ENCODE measurements at places on chromosomes 16 and 17. TPM values are rescaled to one million over a fixed set of nuclear protein-coding genes. Genes with fewer than 3 reads are reported as not detected.
A peak's percentile ranks its signal among the peaks of the same experiment; 100 is the strongest.

- no peaks in the 10 kb centered on the region for H3K36me3 ChIP-seq
- no peak for DNase-seq
- peaks cover 7% of the 10 kb centered on the region for H3K27me3 ChIP-seq
- H3K27ac ChIP-seq = no peak overlapping the region
Measured at GRCh38 chr17:73528679-73529078, 115.6 kb downstream of the SDK2 start.

GRCh38 chr17:41666708-41667279 is 21.9 kb upstream of the EIF1 start:
- DNase-seq = peak; percentile 94
- H3K27ac ChIP-seq = peak overlapping the region; percentile 78
- H3K36me3 ChIP-seq = no peaks in the 10 kb centered on the region
- no peaks in the 10 kb centered on the region for H3K27me3 ChIP-seq

- H3K4me1 ChIP-seq = no peaks in the 10 kb centered on the region
- H3K27ac ChIP-seq = no peak overlapping the region
- peaks cover 81% of the 10 kb centered on the region for H3K36me3 ChIP-seq
Measured at GRCh38 chr16:21169249-21169981, 10.9 kb downstream of the LDAF1 start.

DNA sequence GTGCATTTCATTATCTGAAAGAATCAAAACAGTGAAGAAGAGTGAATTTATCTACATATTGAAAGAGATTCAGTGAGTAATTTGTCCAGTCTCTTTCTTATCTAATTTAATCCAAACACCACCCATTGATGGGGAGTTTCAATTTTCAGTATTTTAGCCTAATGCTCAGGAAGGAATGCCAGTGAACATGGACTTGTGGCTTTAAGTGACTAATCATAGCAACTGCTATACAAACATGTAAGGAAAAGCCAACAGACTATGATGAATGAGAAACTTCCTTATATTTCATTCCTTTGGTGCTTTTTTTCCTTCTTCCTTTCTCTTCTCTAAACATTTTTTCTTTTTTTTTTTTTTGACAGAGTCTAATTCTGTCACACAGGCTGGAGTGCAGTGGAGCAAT is 885.8 kb downstream of the KCNJ2 start:
- H3K4me1 ChIP-seq = no peaks in the 10 kb centered on the region
- DNase-seq = no peak
- no peaks in the 10 kb centered on the region for H3K36me3 ChIP-seq
- H3K27me3 ChIP-seq = no peaks in the 10 kb centered on the region
- H3K27ac ChIP-seq = no peak overlapping the region

GRCh38 chr17:3636908-3637373 is 381 bp downstream of the CTNS start:
- no peaks in the 10 kb centered on the region for H3K27me3 ChIP-seq
- peak overlapping the region; percentile 96 for H3K27ac ChIP-seq
- peaks cover 65% of the 10 kb centered on the region for H3K4me1 ChIP-seq
- peak overlapping the region; percentile 96 for H3K4me3 ChIP-seq
- peaks cover 27% of the 10 kb centered on the region for H3K36me3 ChIP-seq

GRCh38 chr17:63911657-63912100 is 621 bp upstream of the CSHL1 start:
- no peak overlapping the region for H3K4me3 ChIP-seq
- no peaks in the 10 kb centered on the region for H3K4me1 ChIP-seq
- DNase-seq = peak; percentile 40
- no peaks in the 10 kb centered on the region for H3K36me3 ChIP-seq
- no peaks in the 10 kb centered on the region for H3K27me3 ChIP-seq
- no peak overlapping the region for H3K27ac ChIP-seq

DNA sequence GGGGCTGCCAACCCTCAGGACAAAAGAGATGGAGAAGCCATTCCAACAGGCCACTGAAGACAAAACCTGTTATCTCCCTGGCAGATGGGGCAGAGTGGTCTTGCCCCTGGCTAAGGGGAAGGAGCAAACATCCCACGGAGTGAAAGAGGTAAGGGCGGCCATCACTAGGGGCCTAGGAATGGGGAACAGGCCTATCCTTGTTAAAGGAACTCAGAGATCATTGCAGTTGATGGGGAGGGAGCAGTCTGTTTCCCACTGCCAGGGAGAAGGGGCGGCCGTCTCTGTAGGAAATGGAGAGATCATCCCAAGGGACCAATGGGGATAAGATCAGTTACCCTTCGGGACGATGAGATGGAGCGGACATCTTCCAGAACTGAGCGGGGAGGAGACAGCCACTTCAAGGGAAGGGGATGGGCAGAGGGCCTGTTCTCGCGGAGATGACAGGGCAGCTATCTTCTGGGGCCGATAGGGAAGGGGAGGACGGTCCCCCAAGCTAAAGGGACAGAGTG is 581 bp upstream of the TMEM208 start:
- peak overlapping the region; percentile 100 for H3K4me3 ChIP-seq
- DNase-seq = no peak
- H3K27ac ChIP-seq = peak overlapping the region; percentile 20

Gene CHST4
- total RNA-seq = not detected

Gene XAF1
- 35.7 TPM for total RNA-seq

Gene PIPOX
- total RNA-seq = 7.0 TPM
